ENCODE measurements at places on chromosomes 3 and 15. TPM values are rescaled to one million over a fixed set of nuclear protein-coding genes. Genes with fewer than 3 reads are reported as not detected.

The SH2D7 gene
- total RNA-seq: not detected

The RLBP1 gene
- total RNA-seq: not detected

The IL5RA gene
- not detected for total RNA-seq

The GOLGA6A gene
- not detected for total RNA-seq

The CYP8B1 gene
- not detected for total RNA-seq

The LSM3 gene
- total RNA-seq: 12.9 TPM

The TERC gene
- 2.9 TPM for total RNA-seq

The RPL39L gene
- total RNA-seq: 3.3 TPM

The ZNF502 gene
- total RNA-seq: 2.4 TPM

The NRROS gene
- not detected for total RNA-seq

GRCh38 chr3:13294442-13295351 lies 125.4 kb downstream of the NUP210 start:
- no peak for DNase-seq

- DNase-seq: peak; percentile 37
Observed at GRCh38 chr3:33883951-33884561, 85.6 kb downstream of the PDCD6IP start.

DNA sequence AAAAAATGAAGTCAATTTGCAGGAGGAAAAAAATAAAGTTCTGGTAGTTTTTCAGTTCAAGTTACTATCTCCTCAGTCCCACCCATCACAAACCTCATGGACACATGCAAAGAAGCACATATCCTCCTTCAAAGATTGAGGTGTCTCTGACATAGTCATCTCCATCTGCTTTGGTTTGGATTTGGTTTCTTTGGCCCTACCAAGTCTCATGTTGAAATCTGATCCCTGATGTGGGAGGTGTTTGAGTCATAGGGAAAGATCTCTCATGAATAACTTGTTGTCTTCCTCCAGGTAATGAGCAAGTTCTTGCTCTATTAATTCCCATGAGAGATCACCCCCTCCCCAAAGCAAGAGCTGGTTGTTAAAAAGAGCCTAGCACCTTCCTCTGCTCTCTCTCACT lies 446.8 kb downstream of the IGSF11 start:
- DNase-seq: peak; percentile 46

DNA sequence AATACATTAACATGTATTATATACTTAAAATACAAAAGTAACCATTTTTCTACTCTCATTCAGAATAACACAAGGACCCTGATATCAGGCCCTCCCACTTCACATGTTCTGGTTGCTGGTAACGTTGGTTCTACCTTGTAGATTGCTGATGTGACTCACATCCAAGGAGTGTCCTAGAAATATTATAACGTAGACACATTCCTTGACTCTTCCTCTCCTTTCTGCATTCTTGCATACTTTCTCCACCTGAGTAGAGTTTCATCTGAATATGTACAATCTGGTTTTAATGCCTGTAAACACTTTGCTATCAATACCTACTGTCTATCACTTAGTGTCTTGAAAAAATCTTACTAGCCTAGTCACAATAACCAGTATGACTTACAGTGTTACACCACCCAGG lies 35.0 kb upstream of the NEDD4 start:
- no peak for DNase-seq

- DNase-seq: no peak
Observed at GRCh38 chr3:128663151-128663550, 12.5 kb upstream of the RPN1 start.

DNA sequence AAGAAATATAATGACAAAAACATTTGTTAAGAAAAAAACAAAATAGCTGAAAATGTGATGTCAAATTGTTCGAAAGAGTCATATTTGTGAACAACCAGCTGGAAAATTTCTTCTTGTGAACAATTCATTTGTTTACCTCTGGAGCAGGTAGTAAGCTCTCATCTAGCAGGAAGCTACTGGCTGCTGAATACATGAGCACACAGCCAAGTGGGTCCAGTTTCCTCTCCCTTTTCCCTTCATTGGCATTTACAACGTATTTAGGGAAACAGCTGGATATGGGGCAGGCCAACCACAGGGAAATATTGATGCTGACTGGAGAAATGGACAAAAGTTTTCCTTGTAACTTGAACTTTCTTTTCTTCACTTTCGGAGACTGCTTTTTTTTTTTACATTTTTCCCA lies 1354.7 kb upstream of the EPHA6 start:
- no peak for DNase-seq

DNA sequence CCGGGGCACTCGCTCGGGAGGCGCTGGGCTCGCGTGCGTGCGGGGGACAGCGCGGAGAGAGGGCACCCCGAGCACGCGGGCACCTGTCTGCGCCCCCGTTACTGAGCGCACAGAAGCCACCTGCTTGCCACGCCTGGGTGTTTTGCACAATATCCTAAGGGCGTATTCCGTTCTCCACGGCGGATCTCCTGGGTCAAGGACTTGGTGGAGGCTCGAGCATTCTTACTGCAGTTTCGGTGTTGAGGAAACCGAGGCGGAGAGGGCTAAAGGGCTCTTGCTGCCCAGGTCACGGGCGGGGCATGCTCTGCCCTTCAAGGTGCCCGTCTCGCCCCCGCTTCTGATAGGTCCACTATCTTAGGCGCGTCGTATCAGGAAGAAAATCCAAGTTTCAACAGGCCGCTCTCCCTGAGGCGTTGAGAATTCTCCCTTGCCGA lies 526 bp downstream of the GPD1L start:
- DNase-seq: peak; percentile 62

DNA sequence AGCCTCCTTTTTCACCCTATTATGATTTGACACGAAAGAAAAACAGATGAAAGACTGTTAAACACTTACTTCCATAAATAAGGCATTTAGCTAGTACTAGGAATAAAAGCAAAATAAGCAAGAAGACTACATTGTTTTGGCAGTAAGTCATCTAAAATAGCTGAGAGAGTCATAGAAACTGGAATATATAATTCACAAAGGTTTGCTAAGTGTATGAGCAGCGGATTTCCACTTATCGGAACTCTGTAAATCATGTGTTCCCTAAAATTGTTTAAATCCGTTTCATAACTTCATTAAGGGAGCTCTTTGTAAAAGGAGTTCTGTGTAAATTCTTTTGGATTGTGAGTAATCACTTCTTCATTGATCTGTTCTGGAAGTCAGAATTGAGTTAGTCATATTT lies 202.5 kb upstream of the CBLB start:
- no peak for DNase-seq

DNA sequence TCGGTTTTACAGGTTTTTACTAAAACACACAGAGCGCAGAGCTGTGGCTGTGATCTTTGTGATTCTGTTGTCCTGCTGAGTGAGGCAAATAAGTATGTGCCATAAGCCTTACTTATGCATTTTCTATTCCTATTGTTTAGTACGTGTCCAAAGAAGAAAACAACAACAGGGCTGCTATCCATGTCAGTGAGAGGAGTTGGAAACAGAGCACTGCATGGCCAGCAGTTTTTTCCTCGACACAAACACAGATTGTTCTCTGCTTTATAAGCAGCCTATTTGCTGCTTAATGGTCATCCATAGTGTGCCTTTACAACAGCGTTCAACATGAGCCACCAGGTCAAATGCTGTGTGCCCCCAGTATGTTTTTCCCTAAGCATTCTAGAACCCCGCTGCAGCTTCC lies 79.8 kb downstream of the SHQ1 start:
- no peak for DNase-seq

GRCh38 chr15:63349621-63350020 lies 32.0 kb downstream of the CA12 start:
- no peak for DNase-seq

DNA sequence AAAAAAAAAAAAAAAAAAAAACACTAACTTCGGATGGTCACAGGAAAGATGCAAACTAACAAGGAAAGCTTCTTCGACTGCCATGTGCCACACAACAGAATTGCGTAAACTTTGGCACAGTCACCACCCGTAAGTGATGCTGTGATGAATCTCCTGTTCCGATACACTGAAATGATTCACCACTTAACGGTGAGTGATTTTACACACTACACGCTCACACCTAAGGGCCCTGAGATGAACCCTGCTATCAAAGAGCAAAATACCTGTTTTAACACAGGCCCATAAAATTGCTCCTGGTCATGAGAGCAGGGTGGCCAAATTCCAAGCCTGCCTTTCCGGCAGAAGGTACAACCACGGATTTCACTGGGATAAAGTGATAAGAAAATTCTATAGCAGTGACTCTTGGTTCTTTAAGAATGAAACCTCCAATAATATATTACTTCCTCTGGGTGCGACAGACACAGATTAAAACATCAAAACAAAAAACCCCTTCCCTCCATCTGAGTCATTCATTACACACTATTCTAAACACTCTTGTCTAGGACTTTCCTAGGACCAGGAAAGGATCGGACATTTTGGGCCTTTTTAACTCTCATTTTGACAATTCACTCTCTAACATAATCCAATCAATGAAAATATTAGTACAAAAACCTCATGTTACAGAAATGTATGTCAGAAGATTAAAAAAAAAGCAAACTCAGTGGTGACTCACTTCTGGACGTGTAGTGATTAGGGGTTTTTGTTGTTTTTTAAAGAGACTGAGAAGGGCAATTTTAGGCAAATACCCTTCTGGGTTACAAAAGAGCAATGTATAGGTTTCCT lies 28.3 kb downstream of the LRIG1 start:
- peak; percentile 86 for DNase-seq

DNA sequence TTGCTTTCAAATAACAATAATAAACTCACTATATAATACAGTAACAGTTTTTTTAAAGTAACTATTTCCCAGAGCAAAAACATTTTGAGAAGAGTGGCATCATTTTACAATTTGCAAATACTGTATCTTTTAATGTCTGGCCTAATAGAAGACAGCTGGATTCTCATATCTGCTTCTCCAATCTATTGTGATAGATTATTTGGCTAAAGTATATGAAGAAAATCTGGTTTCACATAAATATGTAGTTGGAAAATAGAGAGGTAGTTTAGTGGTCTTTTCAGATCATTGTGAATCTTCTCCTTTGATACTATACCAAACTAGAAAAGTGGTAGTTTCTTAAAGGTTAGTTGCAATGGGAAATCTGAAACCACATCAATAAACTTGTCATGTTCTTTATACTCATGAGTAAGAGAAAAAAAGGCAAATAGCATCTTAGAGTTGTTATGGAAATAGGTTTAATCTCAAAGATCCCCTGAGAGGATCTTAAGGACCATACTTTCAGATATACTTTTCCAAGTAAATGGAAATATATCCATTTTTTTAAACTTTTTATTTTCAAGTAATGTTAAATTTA lies 124.8 kb upstream of the NR2E3 start:
- no peak for DNase-seq

DNA sequence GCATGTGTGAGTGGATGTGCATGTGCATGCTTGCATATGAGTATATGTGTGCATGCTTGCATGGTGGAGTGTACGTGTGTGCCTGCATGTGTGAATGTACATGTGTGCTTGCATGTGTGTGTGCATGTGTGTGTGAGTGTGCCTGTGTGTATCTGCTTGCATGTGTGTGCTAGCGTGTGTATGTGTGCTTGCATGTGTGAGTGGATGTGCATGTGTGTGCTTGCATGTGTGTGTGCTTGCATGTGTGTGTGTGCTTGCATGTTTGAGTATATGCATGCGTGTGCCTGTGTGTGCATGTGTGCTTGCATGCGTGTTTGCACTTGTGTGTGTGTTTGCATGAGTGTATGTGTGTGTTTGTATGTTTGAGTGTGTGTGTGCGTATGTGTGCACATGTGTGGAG lies 4.6 kb upstream of the PLXNA1 start:
- no peak for DNase-seq

DNA sequence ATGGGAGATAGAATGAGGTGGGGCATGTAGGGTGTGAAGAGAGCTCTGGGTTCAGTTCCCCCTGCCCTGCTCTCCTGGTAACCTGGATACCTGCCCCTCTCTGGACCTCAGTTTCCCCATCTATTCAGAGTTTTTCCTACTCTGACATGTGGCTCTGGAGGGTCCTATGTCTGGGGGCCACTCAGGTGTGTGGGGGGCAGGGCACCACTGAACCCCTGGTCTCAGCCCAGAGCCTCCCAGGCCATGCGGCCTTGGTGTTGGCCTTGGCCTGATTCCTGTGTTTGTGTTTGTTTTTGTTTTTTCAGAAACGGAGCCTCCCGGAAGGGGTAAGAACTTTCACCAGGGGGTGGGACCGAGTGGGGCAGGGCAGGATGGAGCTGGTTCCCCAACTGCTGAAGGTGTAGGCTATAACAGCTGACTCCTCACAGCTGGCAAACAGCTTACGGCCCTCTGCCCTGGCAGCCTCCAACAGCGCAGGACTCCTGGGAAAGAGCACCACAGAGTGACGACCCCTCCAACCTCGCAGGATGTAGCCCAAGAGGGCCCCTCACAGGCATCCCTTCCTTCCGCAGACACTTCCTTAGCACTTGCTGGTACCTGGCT lies 803 bp downstream of the ITIH3 start:
- DNase-seq: no peak

DNA sequence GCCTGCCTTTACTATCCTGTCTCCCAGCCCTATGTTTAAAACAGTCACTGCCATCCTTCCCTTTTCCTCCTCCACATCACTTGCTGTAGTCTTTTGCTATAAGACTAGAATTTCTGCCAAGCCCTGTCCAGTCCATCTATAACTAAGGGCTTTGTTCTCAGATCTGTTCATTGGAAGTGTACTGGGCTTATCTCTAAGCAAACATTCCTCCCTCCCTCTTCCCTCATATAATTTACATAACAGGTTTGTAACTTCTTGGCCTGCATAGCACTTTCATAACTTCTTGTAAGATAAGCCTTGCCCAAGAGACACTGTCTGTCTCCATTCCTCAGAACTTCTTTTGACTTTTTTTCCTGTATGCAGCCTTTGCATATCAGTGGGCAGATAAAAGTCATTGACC lies 16.7 kb downstream of the TPRG1 start:
- DNase-seq: no peak

DNA sequence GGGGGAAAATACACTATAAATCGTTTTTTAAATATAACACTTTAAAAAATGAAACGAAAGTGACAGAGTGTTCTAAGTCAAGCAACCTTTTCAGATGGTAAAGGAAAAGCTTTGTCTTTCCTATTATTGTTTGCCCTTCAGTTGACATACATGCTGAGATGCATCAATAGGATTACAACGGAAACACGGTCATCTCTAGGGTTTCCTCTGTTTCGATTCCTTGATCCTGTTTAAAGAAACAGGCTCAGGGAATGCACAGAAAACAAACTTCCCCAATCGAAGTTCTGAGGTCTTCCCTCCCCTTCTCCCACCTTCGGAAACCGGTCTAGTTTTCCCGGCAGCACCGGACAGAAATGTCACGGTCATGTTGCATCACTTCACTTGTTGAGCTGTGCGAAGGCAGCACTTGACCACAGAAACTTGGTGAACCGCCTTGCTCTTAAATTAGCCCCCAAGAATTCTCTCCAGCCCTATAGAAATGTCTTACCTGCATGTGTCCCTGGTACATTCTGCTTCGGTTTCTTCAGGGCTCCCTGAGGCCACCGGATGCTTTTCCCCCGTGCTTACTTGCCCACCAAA lies 556 bp downstream of the PEX5L start:
- DNase-seq: no peak

GRCh38 chr3:151837057-151837456 lies 23.1 kb downstream of the AADAC start:
- DNase-seq: peak; percentile 86

DNA sequence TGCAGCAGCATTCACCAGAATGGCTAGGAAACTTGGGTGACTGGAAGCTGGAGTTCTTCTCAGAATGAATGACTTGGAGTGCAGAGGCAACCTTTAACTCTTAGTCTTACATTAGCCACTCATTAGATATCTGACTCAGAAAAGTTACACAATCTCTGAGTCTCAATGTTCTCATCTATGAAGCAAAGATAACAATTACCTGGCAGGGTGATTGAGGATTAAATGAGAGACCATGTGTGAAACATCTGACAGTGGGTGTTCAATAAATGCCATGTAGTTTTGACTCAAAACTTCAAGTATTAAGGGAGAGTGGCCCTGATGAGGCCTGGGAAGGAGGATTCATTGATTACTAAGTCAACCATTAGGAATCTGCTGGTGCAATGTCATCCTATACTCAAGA lies 48.3 kb downstream of the MRPL3 start:
- peak; percentile 62 for DNase-seq
